DMS53 (cell line): ENCODE measurements at places on chromosomes 3 and 15.

DNA sequence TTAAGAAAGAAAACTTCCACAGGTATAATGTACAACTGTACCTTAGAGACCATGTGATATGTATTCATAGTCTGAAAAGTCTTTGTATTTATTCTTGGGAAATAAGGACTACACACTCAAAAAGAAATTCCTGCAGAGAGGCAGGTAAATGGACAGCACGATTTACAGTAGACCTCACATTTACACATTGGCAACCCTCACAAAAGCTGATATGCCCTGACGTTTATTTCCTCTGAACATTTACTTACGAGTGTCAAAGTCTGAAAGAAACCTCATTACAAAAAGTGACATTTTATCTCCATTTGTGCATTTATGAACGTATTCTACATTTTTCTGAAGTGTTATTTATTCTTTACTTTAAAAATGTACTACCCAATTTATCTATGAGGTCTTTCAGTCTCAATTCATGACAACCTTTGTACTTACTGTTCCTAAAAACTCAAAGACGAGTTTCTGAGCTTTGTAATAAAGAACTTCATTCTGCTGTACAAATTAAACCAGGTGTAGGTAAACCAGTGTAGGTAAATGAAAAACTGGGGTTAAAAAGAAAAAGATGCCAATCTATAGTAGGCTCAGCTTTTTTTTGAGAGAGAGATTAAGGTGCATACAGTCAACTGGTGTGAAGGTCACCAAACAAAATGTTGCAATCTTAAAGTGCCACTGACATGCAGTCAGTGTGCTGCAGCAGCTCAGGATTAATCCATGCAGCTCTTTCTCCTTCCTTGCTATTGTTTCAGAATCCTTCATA is 44.3 kb downstream of the THRB start:
- no peak for DNase-seq

DNA sequence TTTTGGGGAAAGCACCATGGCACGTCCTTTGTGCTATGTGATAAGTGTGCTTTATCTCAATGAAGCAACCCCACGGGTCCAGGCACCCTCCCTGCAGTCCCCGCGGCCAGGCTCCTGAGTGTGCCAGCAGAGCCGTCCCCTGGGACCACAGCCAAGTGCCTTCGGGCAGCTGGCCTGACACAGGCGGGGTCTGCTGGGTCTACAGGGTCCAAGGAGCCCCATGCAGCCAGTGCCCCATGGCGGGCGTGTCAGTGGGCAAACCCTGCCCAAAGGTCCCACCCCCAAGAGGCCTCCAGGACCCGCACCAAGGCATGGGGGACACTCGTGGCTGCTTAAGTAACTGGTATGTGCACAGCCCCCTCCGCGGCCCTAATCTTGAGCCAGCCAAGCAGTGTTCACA is 35.3 kb downstream of the KLHL25 start:
- no peak for DNase-seq

DNA sequence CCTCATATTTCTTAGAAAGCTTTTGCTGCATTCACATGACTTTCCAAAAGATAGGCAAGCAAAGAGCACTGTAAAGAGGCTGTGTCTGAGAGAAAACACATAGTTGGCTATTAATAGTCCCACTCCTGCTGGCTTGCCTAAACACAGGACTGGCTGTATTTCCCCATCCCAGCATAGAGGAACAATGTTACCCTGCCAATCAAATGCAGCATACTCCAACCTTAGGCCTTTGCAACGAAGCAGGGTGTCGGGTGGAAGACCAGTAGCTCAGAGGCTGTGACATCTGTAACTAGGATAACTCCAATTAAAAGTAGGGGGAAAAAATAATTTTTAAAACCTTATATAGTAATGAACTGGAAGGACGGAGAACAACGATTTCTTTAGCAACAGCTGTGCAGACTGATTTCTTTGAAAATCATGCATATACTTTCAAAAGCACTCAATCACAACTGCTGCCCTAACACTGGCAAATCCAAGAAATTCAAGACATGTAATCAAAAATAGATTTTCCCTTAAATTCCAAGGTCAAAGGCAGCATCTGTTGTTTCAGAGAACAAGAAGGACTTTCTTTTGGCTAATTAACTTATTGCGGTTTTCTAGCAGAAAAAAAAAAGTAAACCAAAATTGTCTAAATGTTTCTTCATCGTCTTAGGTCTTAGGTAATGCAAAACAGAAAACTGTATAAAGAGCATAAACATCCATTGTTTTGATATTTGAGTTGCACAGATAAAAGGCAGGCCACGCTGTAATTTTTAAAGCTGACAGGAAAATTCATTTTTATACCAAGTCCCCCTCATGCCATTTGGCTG is 139.3 kb downstream of the TNIK start:
- DNase-seq: no peak

DNA sequence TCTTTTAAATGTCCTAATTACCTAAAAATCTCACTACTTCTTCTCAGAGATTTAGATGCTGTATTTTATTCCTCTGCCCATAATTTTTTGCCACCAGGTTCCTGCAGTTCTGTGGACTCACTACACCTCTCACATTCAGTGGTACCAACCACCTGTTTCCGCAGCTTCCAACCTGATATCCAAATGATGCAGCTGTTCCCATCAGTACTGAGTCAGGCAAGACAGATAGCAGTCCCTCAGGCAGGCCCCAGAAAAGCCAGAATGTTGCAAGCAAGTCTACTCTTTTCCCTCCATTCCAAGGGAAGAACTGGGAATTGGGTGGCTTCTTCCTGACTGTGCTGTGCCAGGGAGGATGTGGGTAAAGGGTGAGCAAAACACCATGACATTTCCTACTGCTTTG is 39.0 kb downstream of the MNS1 start:
- no peak for DNase-seq

DNA sequence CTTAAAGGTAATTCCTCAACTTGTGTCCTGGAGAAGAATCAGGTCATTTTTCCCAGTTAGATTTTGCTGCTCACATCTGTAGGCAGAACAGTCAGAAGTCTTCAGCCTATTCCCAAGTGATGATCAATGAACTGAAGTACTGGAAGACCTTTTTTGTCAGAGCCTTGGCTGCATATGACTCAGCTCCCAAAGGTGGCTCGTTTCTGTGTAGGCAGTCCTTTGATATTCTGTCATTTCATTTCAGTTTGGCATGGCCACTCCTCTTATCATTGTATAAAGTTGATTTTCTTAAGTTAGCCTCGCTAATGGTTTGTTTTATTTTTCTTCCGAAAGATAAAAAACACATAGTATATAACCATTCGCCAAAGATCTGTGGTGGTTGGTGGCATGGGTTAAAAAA is 90.7 kb downstream of the KLHL25 start:
- no peak for DNase-seq

DNA sequence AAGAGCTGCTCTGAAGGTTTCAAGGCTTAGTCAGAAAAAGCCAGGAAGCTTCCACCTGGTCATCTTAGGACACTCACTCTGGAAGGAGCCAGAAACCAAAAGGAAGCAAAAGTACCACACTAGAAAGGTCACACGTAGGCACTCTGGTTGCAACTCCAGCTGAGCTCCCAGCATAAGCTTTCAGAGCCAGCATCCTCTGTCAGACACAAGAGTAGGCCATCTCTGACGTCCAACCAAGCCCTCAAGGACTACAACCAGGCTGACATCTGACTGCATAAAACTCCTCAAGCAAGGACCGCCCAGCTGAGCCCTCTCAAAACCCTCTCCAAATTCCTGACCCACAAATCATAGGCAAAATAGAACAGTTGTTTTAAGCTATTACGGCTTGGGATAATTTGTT is 12.8 kb downstream of the SH3BP5 start:
- DNase-seq: no peak
